ENCODE measurements at places on chromosomes 5 and 9.

GRCh38 chr5:36640949-36641348, 34.5 kb downstream of the SLC1A3 start:
- no peak for DNase-seq

DNA sequence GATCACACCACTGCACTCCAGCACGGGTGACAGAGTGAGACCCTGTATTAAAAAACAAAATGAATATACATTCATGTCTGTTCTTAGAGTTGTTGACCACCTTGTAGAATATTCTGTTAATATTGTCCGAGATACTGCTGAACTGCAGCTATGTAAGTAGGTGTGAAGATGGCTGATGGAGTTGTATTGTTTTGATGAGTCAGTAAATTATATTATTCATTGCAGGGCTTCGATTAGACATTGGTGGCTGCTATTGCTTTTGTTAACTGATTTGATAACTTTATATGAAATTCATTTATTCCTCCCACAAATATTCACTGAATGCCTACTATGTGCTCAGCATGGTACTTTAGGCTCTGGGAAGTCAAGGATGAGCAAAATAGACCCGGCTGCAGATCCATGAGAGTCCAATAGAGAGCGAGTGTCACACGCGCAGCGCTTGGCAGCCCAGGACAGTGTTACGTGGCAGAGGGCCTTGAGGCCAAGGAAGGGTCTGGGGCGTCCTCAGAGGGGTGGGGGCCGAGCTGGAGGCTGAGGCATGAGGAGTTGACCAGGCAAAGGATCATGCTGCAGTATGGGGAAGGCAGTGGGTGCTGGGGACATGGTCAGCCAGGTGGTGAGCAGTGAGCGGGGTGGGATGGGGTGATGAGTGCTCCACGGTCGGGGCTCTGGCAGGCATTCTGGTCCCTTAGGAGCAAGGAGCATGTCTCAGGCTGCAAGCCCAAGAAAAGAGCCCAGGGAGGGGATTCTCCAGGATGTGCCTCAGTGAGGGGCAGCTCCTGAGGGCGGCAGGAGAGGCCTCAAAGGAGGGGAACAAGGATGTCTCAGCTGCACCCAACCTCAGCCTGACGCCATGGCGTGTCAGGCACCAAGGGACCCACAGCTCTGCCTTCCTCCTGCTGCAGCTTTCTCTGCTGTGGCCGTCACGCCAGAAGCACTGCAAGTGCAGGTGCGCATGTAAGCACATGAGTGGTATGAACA, 243.5 kb downstream of the GADD45G start:
- DNase-seq = no peak

GRCh38 chr9:117815315-117815714, 111.1 kb downstream of the TLR4 start:
- DNase-seq = no peak

- DNase-seq = no peak
Observed at GRCh38 chr5:22488427-22488826, 364.7 kb downstream of the CDH12 start.

GRCh38 chr9:126793686-126794417, 11.0 kb upstream of the ZBTB43 start:
- DNase-seq = no peak

DNA sequence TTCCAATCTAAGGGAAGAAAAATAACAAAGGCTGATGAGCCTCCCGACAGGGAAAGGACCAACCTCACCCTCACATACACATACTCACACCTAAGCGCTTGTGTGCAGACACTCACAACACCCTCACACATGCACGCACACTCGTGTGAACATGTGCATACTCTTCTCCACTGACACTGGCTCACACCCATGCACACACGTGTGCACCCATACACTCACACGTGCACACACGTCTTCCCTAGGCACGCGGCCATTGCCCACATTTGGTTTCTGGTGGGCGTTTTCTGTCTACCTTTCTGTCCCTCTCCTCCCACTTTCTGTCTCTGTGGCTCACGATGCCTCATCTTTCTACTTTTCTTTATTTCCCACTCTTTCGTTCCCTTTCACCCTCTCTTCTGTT, 169.7 kb upstream of the MVB12B start:
- DNase-seq = no peak

DNA sequence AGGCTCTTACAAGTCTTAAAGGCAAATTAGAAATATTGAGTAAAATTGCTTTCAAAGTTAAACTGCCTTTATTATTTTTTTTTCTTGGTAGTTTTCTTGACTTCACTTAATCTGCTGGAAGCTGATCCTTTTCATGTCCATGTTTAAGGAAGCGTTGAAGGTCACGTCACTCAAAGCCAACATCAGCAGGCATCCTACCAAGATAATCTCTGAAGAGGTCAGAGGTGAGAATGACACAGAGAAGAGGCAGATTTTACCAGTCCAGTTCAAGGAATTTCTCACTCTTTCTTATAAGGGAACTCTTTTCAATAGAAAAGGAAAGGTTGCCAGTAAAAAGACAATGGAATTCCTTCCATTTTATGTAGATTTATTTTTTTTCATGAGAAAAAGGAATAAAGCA, 259.8 kb downstream of the ANXA1 start:
- DNase-seq = no peak

DNA sequence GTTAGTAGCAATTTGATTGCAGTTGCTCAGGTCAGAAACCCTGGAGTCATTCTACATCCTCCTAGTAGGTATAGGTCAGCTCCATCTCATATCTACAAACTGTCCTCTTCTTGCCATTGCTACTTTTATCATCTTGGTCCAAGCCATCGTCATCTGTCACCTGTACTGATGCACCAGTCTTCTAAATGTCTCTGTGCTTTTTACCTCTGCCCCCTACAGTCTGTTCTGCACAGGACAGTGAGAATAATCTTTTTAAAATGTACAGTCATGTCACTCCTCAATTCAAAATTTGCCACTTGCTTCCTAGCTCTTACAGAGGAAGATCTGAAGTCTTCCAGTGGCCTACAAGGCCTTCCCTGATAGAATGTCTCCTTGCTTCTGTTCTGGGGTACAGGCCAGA, 6.8 kb downstream of the NNT start:
- no peak for DNase-seq

DNA sequence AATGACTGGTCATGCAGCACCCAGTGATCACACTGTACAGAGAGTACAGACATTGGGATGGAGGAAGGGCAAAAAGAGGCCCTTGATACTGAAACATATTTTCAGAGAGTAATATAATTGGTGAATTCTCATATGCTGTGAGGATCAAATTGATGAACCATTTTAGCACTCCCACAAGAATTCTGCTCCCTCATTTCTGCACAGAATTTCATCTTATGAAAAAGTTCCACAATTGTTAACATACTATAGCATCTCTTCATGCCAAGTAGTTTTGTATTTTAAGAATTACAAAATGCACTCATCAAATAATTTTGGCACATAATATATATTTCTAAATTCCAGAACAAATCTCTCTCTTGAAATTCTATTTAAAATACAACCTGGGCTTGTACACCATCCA, 351.2 kb downstream of the PDE4D start:
- DNase-seq = no peak

GRCh38 chr5:170411100-170411499, 21.9 kb upstream of the KCNMB1 start:
- DNase-seq = no peak

- DNase-seq = no peak
Observed at GRCh38 chr5:36778336-36778735, 98.2 kb upstream of the NIPBL start.

- no peak for DNase-seq
Observed at GRCh38 chr5:144335561-144335960, 164.9 kb downstream of the KCTD16 start.

DNA sequence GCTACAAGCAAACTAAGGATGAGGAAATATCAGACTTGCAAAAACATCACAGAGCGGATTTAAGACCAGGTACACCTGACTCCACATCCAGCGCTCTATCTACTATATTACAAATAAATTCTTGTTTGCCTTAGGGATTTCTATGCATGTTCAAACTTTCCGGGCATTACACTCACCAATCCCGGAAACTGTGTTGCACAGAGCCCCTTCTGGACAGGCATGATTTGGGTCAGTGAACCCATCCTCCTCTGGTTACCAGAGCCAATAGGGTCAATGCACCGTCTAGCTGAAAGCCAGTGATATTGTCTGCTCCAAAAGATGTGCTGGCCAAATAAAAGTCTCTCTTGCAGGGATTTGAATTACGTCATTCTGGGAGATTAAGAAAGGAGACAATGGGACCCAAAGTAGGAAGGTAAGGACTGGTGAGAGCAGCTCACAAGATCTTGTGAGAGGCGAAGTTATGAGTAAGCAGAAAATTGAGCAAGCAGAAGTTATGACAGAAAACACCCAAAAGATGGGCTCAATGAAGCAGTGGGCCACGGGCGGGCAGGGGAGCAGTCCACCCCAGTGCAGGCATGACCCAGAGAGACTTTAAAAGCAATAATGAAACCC, 155.8 kb upstream of the RAI14 start:
- DNase-seq = no peak
